Vagina (tissue), 2 donors: ENCODE measurements at places on chromosomes 1 and 21. TPM values are rescaled to one million over a fixed set of nuclear protein-coding genes. Genes with fewer than 3 reads are reported as not detected.

The GNPAT gene
- total RNA-seq, result 28.7 TPM

The INTS3 gene
- total RNA-seq, result 45.9 TPM

The FBXO2 gene
- 27.3 TPM for total RNA-seq

The MARK1 gene
- 13.0 TPM for total RNA-seq

The TP73 gene
- total RNA-seq, result 8.1 TPM
